ENCODE measurements at places on chromosomes 11 and 22. TPM values are rescaled to one million over a fixed set of nuclear protein-coding genes. Genes with fewer than 3 reads are reported as not detected.

The CBLIF gene
- not detected for polyA plus RNA-seq

The OR52I2 gene
- polyA plus RNA-seq, result not detected

DNA sequence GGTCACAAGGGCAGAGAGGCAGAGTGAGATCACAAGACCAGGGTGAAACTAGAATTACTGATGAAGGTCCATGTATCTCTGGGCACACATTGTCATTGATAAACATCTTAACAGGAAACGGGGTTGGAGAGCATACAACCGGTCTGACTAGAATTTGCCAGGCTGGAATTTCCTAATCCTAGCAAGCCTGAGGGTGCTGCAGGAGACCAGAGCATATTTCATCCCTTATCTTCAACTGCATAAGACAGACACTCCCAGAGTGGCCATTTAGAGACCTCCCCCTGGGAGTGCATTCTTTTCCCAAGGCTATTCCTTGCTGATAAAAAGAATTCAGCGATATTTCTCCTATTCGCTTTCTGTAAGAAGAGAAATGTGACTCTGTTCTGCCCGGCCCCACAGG lies 84.6 kb upstream of the IZUMO1R start:
- DNase-seq, result no peak

DNA sequence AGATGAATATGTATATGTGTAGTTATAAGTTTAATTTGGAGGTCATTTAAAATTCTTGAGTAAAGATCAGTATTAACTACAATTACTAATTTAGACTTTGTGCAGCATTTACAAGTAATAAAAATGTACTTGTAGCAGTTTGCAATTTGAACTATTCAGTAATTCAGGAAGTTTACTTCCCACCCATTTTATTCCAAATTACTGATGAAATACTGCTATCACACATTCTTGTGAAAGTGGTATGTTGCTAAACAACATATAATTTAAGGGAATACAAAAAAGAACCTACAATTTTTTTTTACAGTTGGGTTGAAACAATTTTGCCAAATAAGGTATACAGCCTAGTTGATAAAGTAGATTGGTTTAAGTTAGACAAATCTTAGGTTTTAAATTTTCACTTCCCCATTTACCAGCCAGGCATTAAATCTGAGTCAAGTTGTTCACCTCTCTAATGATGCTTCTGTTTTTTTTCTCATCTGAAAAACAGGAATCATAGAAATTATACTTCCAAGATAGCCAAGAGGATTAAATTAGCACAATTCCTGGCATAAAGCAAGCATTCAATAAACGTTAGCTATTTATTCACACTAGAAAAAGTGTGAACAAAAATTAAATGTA lies 45.3 kb downstream of the ZBTB44 start:
- no peak for DNase-seq

DNA sequence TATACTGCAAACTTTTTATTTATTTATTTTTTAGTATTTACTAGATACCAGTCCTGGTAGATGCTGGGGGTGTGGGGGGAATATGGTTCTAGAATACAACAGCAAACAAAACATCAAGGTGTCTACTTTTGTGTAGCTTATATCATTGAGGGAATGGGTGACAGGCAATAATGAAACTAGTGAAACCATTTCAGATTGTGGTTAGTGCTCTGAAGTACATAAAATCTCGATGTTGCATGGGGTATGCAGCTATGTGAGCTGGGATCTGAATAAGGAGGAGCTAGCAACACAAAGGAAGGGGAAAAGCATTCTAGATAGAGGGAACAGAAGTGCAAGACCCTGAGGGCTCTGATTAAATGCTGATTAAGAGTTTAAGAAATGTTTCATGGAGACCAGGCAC lies 103.5 kb downstream of the WT1 start:
- no peak for DNase-seq

Measured in hindlimb muscle (tissue), 1 donor.